NB4 (cell line): ENCODE measurements at places on chromosomes 7 and 10.

DNA sequence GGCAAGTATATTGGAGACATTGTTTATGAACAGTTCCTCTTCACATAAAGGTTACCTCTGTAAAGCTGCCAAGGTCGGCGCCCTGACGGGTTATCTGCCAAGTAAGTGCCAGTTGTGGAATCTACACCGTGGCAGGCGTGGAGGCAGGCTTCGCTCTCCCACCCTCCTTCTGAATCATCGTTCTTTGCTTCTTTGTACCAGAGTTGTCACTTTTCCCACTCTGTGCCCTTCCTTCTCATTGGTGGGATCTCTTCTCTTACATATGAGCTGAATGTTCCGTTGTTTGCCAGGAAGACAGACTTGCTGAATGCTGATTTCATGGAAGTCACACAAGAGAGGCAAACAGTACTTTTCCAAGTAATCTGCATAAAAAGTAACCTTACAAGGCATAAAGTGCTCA lies 40.6 kb upstream of the PTPRZ1 start:
- no peak for DNase-seq

DNA sequence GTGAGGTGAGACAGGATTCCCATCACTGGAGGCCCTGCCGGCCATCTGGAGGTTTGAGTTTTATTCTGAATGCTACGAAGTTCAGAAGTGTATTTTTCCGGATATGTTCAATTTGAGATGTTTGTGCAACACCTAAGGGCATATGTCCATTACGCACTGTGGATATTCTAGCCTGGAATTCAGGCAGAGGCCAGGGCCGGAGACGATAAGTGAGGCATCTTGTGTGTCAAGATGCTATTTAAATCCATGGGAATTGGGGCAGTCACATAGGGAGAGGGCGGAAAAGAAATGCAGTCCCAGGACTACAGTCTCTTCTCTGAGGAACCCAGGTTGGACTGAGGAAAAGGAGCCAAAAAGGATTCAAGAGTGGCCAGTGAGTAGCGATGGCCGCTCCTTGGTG lies 1.9 kb upstream of the SUV39H2 start:
- no peak for DNase-seq

DNA sequence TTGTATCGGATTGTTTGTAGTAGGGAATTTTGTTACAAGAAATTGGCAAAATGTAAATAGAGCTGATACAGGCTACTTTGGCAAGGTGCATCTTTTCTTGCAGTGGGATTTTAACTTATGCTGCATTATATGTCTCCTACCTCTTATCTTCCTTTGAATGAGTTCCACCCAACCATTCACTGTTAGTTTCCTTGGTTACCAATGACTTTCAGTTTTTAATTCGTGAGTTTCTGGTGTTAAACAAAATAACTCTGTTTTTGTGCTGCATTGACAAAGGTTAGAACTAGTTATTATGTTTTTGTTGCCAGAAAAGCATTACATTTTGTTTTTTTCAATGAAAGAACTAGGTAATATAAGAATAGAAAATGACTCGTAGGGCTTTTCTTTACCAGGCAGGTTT lies 327.2 kb downstream of the LHFPL3 start:
- DNase-seq, result no peak

GRCh38 chr7:32222251-32222900 lies 152.2 kb upstream of the PDE1C start:
- no peak for DNase-seq

GRCh38 chr7:127474457-127474856 lies 81.9 kb upstream of the ZNF800 start:
- peak; percentile 29 for DNase-seq

- no peak for DNase-seq
These were observed 23.6 kb downstream of the BZW2 start for GRCh38 chr7:16669581-16669980.

GRCh38 chr7:26700386-26700785 lies 164.0 kb downstream of the SKAP2 start:
- DNase-seq, result no peak

DNA sequence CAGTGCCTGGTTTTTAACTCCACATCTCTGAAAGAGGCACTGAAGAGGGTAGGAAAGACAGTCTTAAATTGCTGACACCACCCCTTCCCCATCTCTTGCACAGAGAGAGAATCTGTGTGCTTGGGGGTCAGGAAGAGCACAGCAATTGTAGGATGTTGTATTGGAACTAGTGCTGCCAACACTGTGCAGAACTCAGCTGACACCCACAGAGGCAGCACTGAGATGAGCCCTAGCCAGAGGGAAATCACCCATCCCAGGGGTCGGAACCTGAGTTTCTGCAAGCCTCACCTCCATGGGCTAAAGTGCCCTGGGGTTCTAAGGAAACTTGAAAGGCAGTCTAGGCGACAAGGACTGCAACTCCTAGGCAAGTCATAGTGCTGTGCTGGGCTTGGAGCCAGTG lies 11.0 kb upstream of the TNKS2 start:
- no peak for DNase-seq

- no peak for DNase-seq
These were observed 202.6 kb downstream of the PPP1R3A start for GRCh38 chr7:113715981-113716856.

DNA sequence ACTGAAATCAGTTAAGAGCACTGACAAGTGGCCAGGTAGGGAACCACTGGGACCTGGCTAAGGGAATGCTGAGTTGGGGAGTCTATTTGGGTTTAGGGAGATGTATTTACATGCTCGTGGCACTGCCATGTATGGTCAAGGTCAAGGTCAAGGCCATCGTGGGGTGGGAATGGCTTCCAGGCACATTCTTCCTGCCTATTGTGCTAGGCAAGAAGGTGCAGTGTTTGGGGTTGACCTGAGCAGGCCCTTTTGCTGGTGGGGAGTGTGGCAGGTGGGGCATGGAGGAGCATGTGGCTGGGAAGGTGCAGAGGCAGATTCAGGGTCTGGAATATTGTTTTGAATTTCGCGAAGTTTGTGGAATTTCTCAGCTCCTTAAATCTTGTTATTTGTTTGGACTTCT lies 17.8 kb downstream of the FAM241B start:
- no peak for DNase-seq

GRCh38 chr7:73345538-73345937 lies 17.6 kb downstream of the FKBP6 start:
- no peak for DNase-seq

GRCh38 chr7:149772956-149773434 lies 393 bp downstream of the ZNF467 start:
- DNase-seq, result peak; percentile 52

GRCh38 chr7:32218741-32219288 lies 148.6 kb upstream of the PDE1C start:
- DNase-seq, result no peak

GRCh38 chr7:157537056-157537455 lies 200.3 kb downstream of the DNAJB6 start:
- DNase-seq, result no peak

- DNase-seq, result no peak
These were observed 215.1 kb downstream of the DIP2C start for GRCh38 chr10:474406-474805.

DNA sequence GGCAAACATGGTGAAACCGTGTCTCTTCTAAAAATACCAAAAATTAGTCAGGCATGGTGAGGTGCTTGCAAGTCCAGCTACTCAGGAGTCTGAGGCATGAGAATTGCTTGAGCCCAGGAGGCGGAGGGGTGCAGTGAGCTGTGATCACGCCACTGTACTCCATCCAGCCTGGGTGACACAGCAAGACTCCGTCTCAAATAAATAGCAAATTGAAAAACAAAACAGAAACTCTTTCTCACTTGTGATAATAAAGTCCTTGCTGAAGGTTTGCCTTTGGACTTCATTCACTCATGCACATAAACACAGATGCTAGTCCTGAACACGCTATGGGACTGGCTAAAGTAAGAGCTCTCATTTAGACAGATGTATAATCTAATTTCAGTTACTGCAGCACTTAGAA lies 37.6 kb downstream of the ANK3 start:
- DNase-seq, result no peak

DNA sequence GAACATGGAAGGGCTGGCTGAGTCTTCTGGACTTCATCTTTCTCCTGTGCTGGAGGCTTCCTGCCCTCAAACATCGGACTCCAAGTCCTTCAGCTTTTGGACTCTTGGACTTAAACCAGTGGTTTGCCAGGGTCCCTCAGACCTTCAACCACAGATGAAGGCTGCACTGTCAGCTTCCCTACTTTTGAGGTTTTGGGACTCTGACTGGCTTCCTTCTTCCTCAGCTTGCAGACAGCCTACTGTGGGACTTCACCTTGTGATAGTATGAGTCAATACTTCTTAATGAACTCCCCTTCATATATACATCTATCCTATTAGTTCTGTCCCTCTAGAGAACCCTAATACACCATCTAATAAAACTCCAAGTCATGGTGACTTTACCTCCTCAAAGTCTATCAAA lies 4.0 kb upstream of the CLEC5A start:
- peak; percentile 45 for DNase-seq

DNA sequence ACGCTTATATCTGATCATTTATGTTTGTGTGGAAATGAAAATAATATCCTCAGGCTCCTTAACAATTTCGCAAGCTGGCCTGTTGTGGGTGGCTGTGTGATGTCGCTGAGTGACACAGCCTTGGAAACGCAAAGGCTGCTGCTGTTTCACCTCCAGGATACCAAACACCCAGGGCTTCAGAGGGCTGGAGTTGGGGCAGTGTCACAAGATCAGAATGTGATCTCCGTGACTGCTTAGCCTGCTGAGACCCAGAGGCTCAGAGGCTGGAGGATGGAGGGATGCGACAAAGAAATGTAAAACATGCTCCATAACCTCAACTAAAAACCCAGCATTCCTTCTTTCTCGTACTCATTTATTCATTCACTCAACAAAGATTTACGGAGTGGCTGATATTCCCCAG lies 37.2 kb upstream of the BMPER start:
- no peak for DNase-seq

GRCh38 chr10:130014263-130015074 lies 50.4 kb upstream of the EBF3 start:
- DNase-seq, result no peak

GRCh38 chr10:22737587-22737986 lies 23.2 kb upstream of the PIP4K2A start:
- peak; percentile 52 for DNase-seq

DNA sequence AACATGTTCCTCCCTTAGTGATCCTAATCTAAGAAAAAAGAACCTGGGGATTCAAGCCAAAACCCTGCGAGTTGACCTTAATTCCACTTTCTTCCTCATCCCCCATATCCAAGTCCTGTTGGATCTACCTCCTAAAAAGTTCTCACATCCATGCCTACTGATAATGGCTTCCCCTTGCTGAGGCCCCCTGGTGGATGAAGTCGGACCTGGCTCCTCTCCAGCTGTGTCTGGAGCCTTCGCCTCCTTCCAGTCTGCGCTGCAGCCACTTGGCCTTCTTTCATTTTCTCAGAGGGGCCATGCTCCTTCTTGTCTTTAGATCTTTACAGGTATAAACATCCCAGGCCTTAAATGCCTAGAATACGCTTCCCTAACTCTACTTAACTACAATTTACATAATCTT lies 8.1 kb downstream of the PDE1C start:
- DNase-seq, result peak; percentile 52

DNA sequence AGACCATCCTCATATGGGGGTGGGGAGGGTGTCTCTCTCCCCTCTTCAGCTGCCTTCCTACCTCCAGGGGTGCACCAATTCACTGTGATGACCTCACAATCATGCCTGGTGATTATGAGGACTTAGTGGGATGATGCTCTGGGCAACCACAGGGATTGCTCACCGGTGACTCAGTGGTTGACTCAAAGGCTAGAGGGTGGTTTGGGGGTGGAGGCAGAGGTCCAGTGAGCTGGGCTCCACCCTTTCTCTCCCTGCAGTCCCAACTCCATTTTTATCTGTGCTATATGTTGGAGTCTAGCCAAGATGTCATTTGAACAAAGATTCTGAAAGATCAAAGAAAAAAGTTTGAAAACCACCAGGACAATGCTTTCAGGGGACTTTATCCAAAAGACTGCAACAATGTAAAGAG lies 286.9 kb downstream of the KCNMA1 start:
- DNase-seq, result peak; percentile 82
